Activated T-cell treated with anti-CD3 and anti-CD28 coated beads for 1 hour (primary cell): ENCODE measurements at places on chromosomes 3 and 15.

- no peak for DNase-seq
Measured at GRCh38 chr3:89867286-89867685, 759.9 kb downstream of the EPHA3 start.

DNA sequence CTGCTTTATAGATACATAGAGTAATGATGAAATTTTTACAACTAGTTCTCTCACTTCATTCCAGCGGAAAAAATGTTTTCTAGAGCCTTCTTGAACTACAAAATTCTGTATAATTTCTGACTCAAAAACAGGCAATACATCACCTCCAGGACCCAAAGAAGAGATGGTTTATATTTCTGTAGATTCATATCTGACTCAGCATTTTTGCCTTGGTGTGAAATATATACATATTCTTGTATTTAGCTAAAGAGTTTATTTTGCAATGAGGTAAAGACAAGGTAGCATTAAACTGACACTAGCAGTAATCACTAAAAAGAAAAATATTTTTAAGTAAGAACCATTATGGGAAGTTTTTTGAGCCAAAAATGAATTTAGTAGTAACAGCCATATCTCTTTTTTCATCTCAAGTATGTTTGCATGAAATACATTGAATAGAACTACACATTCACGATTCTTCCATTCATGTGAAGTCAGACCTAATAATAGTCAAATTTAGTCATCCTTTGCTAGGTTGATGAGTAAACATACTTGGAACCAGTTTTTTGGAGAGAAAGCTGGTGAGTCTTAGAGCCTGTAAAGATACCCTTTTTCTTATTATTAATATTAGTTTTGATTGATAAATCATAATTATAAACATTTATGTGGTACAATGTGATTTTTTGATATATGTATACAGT lies 31.6 kb downstream of the COL8A1 start:
- no peak for DNase-seq

GRCh38 chr15:78065284-78065872 lies 12.1 kb downstream of the TBC1D2B start:
- DNase-seq, result no peak

DNA sequence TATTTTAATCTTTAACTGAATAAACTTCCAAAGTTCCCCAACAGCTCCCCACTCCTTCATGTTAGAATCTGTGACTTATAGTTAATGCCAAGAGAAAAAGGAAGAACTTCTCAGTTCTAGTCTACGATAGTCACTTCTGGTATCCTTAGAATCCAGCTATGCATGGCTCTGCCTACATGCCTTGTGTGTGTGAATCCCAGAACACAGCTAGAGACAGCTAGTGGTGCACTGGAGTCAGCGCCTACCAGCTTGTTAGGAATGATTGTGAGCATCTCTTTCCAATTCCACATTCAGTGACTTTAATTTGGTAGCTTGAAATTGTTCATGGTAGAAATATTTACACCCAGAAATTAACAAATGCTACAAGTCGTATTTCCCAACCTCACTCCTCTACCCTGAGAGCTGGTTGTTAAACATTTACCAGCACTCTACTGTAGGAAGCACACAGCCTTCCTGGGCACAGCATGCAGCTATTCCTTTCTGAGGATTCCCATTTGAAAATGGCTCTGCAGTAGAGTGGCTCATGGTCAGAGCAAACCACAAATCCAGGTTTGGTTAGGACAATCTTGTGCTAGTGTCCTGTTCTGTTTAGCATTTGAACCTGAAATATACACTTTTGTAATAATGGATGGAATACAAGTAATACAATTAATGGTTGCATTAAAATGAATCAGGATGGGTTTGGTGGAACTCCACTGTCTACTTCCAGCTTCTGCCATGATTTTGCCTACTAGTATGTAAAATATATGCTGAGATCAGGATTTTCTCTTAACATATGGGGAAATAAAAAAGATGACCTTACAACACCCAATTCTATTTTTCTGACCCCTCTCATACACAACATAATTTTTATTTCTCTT lies 371.0 kb upstream of the GBE1 start:
- no peak for DNase-seq

DNA sequence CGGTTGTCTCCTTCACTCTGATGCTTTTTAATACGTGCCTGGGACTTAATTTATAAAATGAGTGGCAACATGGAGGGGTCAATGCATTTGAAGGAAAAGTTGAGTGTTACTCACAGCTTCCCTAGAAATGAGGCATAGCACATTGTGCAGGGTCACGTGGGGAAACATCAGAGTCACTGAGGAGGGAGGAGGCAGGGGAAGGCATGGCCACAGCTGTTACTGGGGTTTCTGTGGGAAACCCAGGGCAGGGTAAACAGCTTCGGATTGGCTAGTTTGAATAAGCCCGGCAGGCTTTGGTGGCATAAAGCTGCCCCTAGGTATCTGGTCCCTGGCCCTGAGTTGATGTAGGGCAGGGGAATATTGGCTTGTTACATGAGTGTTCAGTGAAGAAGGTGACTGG lies 98.9 kb upstream of the ST8SIA2 start:
- DNase-seq, result no peak

- DNase-seq, result no peak
Measured at GRCh38 chr3:2853651-2854050, 256.5 kb downstream of the IL5RA start.

DNA sequence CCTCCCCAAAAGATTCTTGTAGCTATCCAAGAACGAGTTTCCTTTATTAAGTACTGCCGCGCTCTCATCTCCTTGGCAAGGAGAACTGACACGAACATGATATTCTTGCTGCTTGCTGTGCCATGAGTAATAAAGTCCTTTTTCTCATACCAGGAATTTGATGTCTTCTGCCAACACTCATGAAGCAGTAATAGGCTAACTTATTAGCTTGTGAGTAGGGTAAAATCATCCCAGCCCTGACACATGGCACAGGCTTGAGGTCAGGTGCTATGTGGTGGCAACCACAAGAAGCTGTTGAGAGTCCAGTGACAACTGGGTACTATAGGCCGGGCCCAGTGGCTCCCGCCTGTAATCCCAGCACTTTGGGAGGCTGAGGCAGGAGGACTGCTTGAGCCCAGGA lies 22.7 kb upstream of the UBXN7 start:
- DNase-seq, result no peak

DNA sequence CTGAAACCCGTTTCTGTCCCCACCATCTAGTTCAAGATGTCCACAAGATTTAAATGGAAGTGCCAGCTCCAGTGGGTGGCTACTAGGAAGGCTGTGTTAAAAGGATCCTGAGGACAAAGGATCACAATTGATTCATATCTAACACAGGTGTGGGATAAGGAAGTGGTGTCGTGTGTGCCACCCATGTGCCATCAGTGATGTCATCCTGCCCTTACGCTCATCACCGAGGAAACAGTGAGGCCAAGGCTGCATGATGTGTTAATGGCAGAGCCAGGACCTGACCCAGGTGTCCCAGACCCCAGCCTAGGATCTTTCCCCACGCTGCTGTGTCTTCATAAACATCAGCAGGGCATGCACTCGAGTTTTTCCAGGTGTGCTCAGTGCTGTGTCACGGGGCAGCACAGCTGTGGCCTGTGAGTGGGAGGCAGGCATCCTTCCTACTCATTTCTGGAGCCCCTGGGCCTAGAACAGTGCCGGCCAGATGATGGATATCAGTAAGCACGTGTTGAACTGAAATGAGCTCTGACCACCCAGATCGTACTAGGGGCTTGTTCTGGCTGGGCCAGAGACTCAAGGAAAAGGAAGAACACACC lies 10.6 kb upstream of the TGM5 start:
- DNase-seq, result no peak

DNA sequence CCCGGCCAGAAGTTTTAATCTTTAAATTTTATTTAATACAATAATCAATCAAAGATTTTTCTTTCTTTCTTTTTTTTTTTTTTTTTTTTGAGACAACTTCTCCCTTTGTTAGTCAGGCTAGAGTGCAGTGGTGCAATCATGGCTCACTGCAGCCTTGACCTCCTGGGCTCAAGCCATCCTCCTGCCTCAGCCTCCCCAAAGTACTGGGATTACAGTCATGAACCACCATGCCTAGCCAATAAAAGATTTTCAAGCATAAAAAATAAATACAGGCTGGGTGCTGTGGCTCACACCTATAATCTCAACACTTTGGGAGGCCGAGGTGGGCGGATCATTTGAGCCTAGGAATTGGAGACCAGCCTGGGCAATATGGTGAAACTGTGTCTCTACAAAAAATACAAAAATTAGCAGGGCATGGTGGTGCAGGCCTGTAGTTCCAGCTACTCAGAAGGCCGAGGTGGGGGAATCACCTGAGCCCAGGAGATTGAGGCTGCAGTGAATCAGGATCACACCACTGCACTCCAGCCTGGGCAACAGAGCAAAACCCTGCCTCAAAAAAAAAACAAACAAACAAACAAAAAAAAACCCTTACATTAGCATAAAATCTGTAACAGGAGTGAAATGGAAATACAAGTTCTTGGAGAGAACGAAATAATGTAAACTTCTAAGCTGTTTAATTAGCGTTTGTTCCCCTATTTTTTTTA lies 29.1 kb upstream of the SRP14 start:
- no peak for DNase-seq

GRCh38 chr3:30467596-30468238 lies 138.7 kb upstream of the TGFBR2 start:
- DNase-seq, result no peak

GRCh38 chr15:57927091-57927631 lies 138.3 kb downstream of the ALDH1A2 start:
- no peak for DNase-seq

DNA sequence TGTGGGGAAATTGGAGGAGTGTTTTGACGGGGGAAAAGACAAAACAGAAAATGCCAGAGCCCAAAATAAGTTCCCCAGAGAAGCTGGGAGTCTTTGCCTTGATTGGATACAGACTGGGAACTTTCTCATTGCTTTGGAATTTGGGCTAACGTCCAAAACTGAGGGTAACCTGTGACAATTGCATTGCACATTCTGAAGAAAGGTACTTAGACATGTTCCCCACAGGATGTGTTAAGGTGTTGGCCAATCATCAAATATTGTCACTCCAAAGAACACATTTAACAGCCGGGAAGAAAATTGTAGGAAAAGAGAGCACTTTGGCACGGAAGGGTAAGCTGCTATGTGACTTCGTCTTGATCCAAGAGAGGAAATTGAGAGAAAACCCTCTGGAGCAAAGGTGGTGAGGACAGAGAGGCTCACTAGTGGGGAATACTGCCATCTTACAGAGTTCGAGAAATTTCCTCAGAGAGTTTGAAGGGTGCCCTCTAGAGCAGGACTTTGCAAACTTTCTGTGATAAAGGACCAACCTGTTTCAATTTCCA lies 619.5 kb upstream of the TBL1XR1 start:
- DNase-seq, result no peak

GRCh38 chr3:120797857-120798256 lies 55.3 kb downstream of the GTF2E1 start:
- DNase-seq, result no peak

- DNase-seq, result no peak
Measured at GRCh38 chr15:71385026-71385425, 269.8 kb downstream of the THSD4 start.

- no peak for DNase-seq
Measured at GRCh38 chr3:116059421-116060096, 385.7 kb downstream of the LSAMP start.

DNA sequence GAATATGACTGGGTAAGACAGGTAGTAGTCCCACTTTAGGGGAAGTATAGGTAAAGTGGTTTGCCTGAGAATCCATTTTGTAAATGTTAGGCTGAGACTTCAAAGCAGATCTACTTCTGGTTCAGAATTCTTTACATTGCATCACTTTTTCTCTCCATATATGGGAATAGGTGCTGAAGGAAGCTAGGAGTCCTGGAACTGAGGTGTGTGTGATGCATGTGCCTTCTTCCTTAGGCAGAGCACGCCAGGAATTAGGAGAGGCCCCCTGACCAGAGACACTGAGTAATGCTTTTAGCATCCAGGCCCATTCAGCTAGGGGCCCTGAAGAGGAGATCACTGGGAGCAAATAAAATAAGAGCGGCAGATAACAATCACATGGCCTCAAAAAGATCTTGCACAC lies 69.2 kb upstream of the DCP1A start:
- no peak for DNase-seq
